ENCODE measurements at places on chromosomes 1 and 21.

DNA sequence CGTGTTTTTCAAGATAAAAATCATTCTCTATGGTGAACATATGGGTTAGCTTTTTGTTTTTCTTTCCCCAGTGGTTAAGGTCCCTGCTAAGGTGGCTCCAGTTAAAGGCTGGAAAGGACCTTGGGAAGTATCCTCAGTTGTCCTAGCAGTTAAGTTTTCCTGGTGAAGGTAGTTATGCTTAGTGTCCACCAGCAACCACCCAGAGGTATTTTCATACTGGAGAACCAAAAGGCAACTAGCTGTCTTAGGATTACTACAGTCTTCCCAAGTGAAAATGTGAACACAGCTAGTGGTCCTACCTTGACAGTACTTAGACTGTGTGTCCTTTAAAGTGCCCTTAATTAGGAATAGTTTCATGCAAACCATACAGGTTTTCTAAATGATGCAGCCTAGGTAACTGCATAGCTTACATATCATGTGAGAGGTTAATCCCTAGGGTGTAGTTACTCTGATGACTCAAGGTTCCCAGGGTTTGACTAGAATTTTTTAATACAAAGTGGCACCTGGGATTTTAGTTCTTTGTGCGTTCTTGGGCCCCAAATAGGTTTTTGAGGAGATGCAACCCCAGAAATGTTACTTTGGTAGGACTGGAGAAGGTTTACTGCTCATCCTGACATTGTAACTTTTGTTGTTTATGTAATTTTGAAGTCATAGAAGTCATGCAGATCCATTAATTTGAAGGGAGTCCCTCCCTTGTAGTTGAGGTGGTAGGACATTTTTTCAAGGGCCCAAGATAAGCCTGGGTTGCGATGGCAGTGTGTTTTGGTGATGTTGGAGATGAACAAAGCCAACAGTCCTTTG, 36.5 kb downstream of the YY1AP1 start:
- ATAC-seq = no peak

DNA sequence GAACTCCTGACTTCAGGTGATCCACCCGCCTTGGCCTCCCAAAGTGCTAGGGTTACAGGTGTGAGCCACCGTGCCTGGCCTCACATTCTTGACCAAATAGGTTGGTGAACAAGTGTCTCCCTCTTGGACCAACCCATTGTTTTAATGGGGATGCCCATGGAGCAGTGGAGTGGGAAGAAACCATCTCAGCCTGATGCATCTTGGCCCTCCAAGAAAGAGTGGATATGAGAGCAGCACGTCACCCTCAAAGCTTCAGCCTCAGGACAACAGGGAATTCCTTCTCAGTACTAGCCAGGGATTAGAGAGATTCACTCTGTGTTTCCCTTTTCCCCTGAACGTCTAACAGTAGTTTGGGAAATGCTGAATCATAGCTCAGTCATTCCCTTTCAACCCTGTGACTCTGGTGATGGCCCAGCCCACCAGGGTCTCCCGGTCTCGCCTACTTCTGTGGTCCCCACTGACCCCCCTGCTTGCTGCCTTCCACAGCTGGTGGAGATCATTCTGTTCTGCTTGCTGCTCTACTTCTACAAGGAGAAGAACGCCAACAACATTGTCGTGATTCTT, 37.4 kb downstream of the NIPAL3 start:
- no peak for ATAC-seq

DNA sequence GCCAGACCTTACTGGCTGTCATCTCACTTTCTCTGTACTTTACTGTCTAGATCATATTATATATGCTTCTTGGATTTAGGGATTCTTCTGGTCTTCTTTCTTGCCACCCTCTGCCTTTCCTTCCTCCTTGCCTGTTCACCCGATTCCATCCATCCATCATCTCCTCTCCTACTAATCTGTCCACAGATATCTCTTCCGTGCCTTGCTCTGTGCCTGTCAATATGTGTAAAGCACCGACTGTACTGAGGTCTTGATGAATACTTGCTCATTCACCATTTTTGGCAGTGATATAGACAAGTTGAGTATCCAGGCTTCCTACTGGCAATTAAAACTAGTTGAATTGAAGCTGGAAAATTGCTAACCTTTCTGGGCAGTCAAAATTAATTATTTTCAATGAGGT, 8.1 kb downstream of the FMN2 start:
- ATAC-seq = peak; percentile 47

- no peak for ATAC-seq
Observed at GRCh38 chr1:39426346-39426745, 65.1 kb upstream of the BMP8A start.

- ATAC-seq = no peak
Observed at GRCh38 chr21:36706482-36706852, 7.6 kb downstream of the SIM2 start.

GRCh38 chr1:246506674-246507481, at the start of gene SMYD3:
Gene SMYD3 (minus strand): TSS chr1:246507279.
- ATAC-seq = peak; percentile 91

- ATAC-seq = no peak
Observed at GRCh38 chr21:44299085-44299457, 782 bp upstream of the PFKL start.

- ATAC-seq = no peak
Observed at GRCh38 chr1:39544327-39544726, 32.3 kb downstream of the PABPC4 start.

DNA sequence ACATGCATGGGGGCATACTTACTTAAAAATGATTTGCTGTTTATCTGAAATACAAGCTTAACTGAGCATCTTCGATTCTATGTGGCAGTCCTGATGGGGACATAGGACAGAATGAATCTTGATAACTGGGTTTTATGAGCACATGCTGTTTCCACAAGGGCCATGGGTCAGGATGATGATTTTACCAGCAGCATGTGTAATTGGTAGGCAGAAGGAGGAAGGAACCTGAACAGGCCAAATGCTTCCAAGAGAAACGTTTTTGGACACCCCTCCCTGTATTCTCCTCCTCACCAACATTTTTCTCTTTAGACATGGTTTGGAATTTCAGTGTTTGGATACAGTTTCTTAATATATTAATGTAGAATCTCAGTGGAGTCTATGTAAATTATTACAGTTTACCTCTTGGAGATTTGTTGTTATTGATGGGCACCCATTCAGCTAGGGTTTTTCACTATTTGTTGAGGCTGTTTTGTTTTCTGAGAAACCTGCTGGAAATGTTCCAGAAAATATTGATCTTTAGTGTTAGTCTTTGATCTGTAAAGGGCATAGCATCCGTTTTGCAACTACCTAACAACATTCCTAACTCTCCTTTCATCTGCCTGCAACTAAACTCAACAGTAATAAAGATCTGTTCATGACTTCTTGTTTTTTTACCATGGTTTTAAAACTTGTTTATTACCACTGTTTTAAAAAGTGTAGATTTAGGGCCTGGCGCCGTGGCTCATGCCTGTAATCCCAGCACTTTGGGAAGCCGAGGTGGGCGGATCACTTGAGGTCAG, 42.0 kb downstream of the TBCE start:
- no peak for ATAC-seq

- ATAC-seq = no peak
Observed at GRCh38 chr1:8742022-8742924, 75.2 kb downstream of the RERE start.

DNA sequence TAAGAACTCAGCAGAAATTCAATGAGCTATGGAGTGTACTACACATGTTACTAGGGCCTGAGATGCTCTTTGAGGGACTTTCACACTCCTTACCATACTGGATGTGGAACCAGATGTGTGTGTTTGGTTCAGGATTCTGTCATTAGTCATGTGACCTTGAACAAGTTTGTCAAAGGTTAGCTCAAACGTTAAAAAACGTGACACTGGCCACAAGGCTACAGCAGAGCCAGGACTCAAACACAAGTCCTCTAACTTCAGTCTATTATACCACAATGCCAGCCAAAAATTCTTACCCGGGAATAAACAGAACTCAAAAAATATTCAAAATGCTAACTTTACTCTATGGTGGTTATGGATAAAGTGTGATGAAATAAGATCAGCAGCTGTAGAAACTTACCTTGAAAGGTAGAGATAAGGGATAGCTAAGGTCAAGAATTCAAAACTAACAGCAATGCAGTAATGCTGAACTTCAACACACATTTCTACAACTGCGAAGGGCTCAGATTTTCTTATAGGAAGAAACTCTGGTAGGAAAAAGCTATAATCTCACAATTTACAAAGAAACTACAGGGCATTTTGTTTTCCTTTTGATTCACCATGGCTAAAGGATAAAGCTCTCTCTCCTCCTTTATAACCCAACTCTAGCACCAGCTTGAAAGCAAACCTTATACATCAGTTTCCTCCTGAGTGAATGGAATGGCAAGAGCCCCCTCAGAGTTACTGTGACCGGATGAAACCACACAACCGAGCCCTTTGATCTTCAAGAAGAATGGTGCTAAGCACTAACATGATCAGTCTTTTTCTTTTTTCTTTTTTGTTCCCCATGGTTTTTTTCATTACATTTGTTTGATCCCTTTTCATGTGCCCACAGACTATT, 233.9 kb downstream of the SLC45A1 start:
- ATAC-seq = peak; percentile 16

Data from motor neuron (in vitro differentiated cells).